HL-60 (cell line): ENCODE measurements at places on chromosomes 7 and 10.
A peak's percentile ranks its signal among the peaks of the same experiment; 100 is the strongest.

- no peak for DNase-seq
These were observed 54.1 kb downstream of the ABLIM1 start for GRCh38 chr10:114603948-114604347.

DNA sequence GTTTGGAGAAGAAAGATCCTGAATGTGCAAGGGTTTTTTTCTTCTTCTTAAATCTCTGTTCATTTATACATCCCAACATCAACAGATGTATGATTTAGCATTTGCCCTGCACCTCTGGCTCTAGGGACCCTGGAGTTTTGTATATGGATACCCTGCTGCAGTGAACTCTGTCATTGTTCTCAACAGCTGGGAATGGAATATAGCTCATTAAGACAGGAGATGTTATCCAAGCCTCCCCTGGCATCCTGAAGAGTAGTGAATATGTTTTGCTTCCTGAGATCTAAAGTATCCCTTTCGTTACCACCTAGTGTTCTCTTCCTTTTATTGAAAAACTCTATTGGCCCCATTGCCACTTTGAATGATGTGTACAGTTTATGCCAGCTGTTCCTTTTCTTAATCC, 275.9 kb downstream of the EXOC4 start:
- no peak for DNase-seq

GRCh38 chr7:80596933-80597517, 41.4 kb upstream of the CD36 start:
- DNase-seq, result no peak

GRCh38 chr7:118003476-118003875, 130.2 kb upstream of the CTTNBP2 start:
- peak; percentile 6 for DNase-seq

- DNase-seq, result no peak
These were observed 118.8 kb downstream of the SKIDA1 start for GRCh38 chr10:21406595-21407193.

- DNase-seq, result no peak
These were observed 8.6 kb upstream of the ELFN1 start for GRCh38 chr7:1661461-1661860.

GRCh38 chr10:33125522-33126517, 167.8 kb upstream of the ITGB1 start:
- DNase-seq, result no peak

- DNase-seq, result no peak
These were observed 36.5 kb downstream of the DPCD start for GRCh38 chr10:101624526-101625102.

- DNase-seq, result no peak
These were observed 33.3 kb downstream of the OTUD1 start for GRCh38 chr10:23472181-23472580.

GRCh38 chr7:94810496-94810895, 96.9 kb upstream of the PPP1R9A start:
- DNase-seq, result no peak

DNA sequence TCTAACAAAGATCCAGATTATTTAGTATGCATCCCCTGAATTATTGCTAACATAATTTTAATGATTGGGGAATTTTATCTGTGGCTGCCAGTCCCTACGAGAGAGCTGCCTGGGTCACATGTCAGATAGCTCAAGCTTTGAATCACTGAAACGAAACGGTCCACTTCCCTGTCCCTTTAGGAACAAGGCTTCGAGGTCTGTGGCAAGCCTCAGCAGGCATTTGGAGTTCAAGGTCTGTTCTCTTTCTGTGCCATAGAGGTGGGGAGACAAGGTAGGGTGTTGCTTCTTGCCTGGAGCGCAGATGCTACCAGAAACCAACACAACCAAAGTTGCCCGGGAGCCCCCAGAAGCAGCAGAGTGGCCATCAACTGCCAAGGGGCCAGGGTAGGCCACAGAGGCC, 13.9 kb upstream of the SH2D4B start:
- no peak for DNase-seq
